ENCODE measurements at places on chromosomes 16 and 17.
A peak's percentile ranks its signal among the peaks of the same experiment; 100 is the strongest.

GRCh38 chr17:80191192-80191591 lies 21.4 kb downstream of the CARD14 start:
- no peak for DNase-seq

- no peak for DNase-seq
Measured at GRCh38 chr17:36856903-36857381, 80.3 kb upstream of the LHX1 start.

GRCh38 chr16:73069581-73070262 lies 21.8 kb upstream of the ZFHX3 start:
- no peak for DNase-seq

- no peak for DNase-seq
Measured at GRCh38 chr17:16920628-16921020, 51.3 kb downstream of the TNFRSF13B start.

DNA sequence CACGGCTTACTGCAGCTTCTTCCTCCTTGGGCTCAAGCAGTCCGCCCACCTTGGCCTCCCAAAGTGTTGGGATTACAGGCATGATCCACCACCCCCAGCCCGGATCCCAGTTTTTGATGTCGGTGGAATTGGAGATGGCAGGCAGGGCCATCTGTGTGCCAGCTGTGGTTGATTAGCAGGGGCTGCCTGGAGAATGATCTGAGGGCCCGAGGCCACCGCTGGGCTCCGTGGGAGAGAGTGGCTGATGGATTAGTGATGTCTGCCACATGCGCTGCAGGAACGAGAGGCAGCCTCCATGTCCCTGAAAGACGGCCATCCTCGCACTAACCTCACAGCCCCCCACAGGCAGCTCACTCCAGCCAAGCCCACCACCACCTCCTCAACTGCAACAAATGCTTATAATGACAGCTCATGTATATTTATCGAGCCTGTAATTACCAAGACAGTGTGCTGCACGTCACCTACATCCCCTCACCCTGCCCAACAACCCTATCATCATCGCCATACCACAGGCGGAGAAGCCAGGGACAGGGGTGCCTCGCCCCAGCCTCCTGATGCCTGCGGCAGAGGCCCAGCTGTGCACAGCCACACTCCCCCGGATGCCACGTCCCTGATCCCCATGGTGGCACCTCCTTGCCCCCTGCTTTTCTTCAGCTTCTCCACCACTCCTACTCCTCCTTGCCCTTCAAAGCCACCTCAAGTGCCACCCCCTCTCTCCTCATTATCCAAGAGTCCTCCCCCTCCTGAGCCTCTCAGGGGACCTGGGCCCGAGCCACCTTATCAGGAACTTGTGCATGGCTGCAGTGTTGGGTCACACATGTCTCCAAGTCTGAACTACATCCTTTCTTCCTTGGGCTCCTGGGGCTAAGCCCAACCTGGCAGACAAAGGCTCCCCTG lies 33.2 kb downstream of the ACTG1 start:
- DNase-seq = no peak

- no peak for DNase-seq
Measured at GRCh38 chr17:17403065-17403464, 73.7 kb upstream of the MED9 start.

DNA sequence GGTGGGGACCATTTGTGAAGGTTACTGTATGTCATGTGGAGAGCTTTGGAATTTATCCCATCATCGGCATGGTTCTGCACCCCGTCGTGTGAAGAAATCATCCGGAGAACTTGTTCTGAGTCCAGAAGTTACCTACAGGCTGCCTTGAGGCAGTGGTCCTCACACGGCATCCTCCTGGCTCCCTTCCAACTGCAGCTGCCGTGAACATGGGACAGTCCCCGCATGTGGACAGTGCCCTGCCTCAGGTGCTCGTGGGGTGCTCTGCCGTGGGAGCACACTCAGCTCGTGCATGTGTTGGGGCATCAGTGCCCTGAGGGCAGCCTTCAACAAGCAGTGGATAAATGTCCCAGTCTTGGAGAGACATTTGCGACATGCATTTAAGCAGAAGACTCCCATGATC lies 188.7 kb downstream of the KATNIP start:
- DNase-seq = no peak

DNA sequence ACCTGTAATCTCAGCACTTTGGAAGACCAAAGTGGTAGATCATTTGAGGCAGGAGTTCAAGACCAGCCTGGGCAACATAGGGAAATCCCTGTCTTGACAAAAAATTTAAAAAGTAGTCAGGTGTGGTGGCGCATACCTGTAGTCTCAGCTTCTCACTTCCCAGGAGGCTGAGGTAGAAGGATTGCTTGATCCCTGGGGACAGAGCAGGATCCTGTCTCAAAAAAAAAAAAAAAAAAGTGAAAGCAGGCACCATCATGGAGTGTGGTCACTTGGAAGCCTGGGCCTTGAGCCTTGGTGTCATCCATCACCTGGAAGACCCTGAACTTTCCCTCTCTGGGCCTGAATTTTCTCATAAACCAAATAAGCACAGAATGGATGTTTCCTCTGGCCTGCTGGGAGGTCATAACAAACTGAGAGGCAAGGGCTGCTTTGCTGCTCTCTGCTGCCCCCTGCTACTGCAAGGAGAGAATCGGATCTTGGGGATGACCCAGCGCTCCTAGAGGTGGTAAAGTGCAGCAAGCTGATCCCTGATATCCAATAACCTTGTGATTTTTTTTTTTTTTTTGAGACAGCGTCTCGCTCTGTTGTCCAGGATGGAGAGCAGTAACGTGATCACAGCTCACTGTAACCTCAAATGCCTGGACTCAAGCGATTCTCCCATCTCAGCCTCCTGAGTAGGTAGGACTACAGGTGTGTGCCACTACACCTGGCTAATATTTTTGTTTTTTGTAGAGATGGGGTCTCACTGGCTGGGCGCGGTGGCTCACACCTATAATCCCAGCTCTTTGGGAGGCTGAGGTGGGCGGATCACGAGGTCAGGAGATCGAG lies 75.9 kb upstream of the RNU2-1 start:
- DNase-seq = no peak

DNA sequence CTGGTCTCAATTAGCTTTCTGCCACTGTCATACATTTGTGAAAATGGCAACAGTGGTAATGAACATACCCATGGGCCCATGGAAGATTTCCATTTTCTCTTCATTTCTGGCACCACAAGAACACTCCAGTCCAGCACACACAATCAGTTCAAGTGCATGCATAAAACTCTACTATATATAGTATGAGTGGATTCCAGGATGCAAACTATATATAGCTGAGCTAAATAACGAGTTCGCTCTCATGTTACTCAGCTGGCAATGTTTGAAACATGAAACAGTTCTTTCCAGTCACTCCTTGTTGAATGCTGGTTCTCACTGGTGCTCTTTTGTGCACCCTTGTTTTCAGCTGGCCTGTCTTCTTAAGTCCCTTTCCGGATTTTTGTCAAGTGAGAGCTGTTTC lies 75.2 kb upstream of the DHX40 start:
- DNase-seq = no peak

- no peak for DNase-seq
Measured at GRCh38 chr16:11909653-11910545, 5.9 kb downstream of the GSPT1 start.

- peak; percentile 37 for DNase-seq
Measured at GRCh38 chr17:40516581-40517285, 15.3 kb upstream of the TNS4 start.

- DNase-seq = no peak
Measured at GRCh38 chr17:64036198-64036922, 15.9 kb upstream of the ICAM2 start.

GRCh38 chr17:52158450-52159042 lies at the start of gene CA10:
Gene CA10, minus strand, starts transcription at chr17:52158714.
- DNase-seq = no peak

GRCh38 chr17:39763051-39763820 lies 25.5 kb downstream of the GRB7 start:
- DNase-seq = no peak

DNA sequence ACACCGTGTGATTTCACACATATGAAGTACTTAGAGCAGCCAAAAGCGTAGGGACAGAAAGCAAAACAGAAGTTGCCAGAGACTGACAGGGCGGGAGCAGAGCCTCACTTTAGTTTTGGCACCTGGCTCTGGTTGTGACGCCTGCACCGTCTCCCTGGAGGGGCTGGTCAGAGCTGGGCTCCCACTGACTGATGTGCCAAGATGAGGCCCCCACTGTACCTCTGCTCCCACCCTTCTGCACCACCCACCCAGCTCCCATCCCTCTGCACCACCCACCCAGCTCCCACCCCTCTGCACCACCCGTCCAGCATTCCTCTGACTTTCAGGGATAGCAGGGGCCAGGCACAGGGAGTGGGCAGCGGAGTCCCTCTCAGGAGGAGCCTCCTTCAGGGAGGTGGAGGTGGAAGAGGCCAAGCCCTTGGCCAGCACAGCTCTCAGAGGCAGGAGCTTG lies 3.2 kb upstream of the PRSS21 start:
- no peak for DNase-seq

GRCh38 chr17:27493088-27493487 lies 36.8 kb downstream of the KSR1 start:
- DNase-seq = no peak

GRCh38 chr17:58200024-58200633 lies 7.6 kb downstream of the EPX start:
- peak; percentile 74 for DNase-seq

DNA sequence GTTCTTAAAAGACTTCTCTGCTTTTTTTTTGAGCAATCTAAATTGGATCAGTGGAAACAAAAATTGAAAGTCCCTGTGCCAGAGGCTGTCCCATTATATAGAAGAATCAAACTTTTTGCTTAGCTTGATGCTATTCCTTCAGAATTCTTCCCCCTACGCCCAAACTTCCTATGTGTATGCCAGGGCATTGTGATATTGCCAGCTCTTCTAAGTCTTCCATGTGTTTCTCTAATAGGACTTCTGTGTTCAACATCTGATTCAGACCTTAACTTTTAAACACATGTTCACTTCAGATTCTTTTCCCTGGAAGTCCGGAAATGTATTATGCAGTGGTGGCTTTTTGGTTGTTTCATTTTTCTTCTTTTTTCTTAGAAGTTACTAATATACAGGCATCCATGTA lies 18.7 kb downstream of the PTRH2 start:
- DNase-seq = no peak

DNA sequence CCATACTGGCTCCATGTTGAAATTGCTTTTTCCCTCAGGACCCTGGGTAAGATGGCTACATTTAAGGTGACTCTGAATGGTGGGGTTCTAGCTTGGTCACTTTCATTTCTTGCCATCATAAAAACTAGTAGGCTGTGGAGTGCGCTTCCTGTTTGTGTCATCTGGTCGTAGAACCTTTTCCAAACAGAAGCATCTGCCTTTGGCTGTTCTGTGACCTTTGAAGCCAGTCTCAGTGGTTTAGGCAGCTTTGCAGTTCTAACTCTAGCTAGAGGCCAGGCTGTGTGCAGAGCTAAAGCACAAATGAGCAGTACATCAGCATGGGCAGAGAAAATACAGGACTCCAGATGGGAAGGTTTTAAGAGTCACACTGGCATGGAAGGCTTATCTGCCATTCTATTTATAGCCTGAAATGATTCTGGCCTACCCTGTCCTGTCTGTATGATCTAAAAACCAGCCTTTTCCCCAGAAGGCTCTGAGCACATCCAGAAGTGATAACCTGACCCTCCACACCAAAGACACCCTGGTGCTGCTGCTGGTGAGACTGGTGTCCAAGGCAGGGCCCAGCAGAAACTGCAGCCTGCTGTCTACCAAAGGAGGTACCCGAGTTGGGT lies 8.6 kb downstream of the ESRP2 start:
- DNase-seq = no peak

DNA sequence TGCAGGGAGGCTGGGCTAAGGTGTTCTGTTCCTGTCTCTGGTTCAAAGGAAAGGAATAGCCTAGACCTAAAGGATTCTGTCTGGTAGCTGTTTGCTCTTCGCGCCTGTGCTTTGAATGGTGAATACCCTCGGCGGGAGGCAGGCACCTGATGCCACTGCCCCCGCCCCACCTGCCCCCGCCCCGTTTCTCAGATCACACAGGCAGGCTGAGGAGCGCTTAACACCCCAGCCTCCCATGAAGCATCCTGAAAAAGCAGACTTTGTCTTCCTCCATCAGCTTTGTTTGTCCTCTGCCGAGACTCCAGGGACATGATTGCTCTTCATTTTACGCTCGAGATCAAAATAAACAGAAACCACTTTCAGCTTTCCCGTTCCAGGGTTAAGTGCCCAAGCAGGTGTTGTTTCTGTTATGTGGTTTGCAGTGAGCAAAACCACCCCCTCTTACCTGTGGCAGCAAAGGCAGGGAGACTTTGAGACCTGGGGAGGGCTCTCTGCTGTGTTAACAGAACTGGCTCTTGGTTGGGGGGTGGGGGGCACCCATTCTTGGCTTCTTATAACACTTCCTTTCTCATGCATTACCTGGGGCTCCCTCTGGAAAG lies 452.1 kb downstream of the WWOX start:
- no peak for DNase-seq

DNA sequence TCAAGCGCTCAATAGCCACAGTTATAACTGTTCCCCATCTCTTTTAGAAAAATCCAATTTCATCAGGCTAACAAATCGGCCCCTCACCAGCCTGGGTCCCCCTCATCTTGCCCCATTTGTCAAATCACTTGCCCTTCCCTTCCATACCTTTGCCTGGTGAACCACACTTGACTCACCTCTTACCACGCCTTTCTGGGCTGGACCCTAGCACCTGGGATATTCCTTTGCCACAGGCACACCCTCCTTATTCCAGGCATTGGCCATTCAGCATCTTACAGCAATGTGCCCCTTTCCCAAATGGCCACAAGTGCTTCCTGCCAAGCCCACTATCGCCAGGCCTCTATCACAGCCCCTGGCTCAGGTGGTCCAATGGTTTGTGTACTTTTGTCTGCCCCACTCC lies 14.9 kb downstream of the CMTM4 start:
- no peak for DNase-seq

GRCh38 chr17:34974179-34974578 lies 6.1 kb upstream of the LIG3 start:
- DNase-seq = peak; percentile 46

DNA sequence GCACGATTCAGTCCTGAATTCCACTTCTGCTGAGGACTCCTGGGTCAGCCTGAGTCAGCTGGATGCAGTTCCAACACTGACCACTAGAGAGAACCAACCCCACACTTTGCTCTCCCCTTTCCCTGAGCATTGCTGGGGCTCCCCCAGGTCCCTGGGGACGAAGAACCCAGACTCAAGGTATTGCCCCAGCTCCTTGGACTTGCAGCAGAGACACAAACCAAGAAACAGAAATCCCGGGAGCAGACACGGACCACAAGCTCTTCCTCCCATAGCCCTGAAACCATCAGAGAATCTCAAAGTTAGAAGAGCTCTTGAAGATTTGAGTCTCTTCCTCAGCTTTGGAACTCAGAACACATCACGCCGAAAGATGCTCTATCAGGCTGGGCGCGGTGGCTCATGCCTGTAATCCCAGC lies 678 bp upstream of the GH1 start:
- DNase-seq = peak; percentile 73
